Esophagus squamous epithelium (tissue), 5 donors: ENCODE measurements at places on chromosomes 2 and 18.

- no peak for DNase-seq
Observed at GRCh38 chr18:74264303-74265020, 27.3 kb downstream of the CYB5A start.

GRCh38 chr2:173107629-173108022, 32.0 kb downstream of the MAP3K20 start:
- DNase-seq = no peak

- DNase-seq = no peak
Observed at GRCh38 chr2:118989481-118989880, 47.5 kb downstream of the MARCO start.

GRCh38 chr2:218041302-218042168, 27.5 kb upstream of the RUFY4 start:
- DNase-seq = no peak
